ENCODE measurements at places on chromosomes 4 and X. TPM values are rescaled to one million over a fixed set of nuclear protein-coding genes. Genes with fewer than 3 reads are reported as not detected.

Gene RPS6KA6
- total RNA-seq: 7.2 TPM

Gene CITED1
- total RNA-seq: not detected

Gene GPR173
- total RNA-seq: 1.8 TPM

Gene CENPU
- 1.4 TPM for total RNA-seq

Gene CACNA1F
- total RNA-seq: 0.16 TPM

Gene CDKN2AIP
- 17.7 TPM for total RNA-seq

Gene CT55
- total RNA-seq: not detected

Gene PHOX2B
- total RNA-seq: 0.33 TPM

Gene FGG
- not detected for total RNA-seq

Gene CC2D2A
- total RNA-seq: 113 TPM

Gene NALF2
- not detected for total RNA-seq

Gene DMP1
- total RNA-seq: not detected

DNA sequence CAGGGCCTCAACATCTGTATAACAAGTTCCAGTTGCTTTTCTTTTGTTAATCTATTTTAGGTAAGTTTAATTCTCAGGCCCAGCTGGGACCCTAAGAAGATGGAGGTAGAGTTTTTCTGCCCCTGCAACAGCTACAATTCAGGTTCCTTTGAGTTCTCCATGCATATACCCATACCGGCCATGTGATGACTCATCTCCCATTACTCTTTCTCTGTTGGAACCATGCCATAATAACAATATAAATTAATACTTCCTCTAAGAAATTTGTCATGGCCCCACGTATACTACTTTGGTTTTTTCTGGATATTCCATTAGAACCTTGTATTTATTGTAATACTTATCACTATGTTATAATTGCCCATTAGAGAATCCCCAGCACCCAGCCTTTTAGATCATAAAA lies 1.3 kb upstream of the INTU start:
- H3K4me3 ChIP-seq: no peak overlapping the region
- H3K4me1 ChIP-seq: peaks cover 16% of the 10 kb centered on the region
- no peaks in the 10 kb centered on the region for H3K27me3 ChIP-seq
- no peak for DNase-seq
- no peaks in the 10 kb centered on the region for H3K36me3 ChIP-seq
- no peak overlapping the region for H3K27ac ChIP-seq

- H3K27ac ChIP-seq: no peak overlapping the region
- H3K27me3 ChIP-seq: no peaks in the 10 kb centered on the region
- H3K36me3 ChIP-seq: no peaks in the 10 kb centered on the region
- no peaks in the 10 kb centered on the region for H3K4me1 ChIP-seq
These were observed 316.8 kb upstream of the ZCCHC13 start for GRCh38 chrX:73987166-73987565.

- H3K4me3 ChIP-seq: no peak overlapping the region
- H3K27me3 ChIP-seq: no peaks in the 10 kb centered on the region
- no peaks in the 10 kb centered on the region for H3K4me1 ChIP-seq
- H3K27ac ChIP-seq: no peak overlapping the region
- H3K36me3 ChIP-seq: no peaks in the 10 kb centered on the region
These were observed 67.2 kb upstream of the BRWD3 start for GRCh38 chrX:80876877-80877276.

DNA sequence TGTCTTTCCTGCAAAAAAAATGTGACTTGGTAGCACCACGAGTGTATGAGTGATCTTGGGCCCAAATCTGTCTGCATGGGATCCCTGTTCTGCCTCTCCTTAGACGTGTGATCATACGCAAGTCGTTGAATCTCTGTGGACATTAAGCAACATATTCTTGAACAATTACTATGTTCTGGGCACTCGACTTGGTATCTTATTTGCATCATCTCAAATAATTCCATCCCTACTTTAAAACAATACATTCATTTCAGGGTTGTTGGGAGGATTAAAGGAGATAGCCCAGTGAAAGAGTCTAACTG lies 145.4 kb upstream of the CPEB2 start:
- H3K4me3 ChIP-seq: no peak overlapping the region
- no peaks in the 10 kb centered on the region for H3K4me1 ChIP-seq
- H3K27me3 ChIP-seq: no peaks in the 10 kb centered on the region
- no peaks in the 10 kb centered on the region for H3K36me3 ChIP-seq
- H3K27ac ChIP-seq: peak overlapping the region; percentile 82

GRCh38 chr4:17504081-17504480 lies 7.8 kb downstream of the QDPR start:
- H3K4me3 ChIP-seq: no peak overlapping the region
- DNase-seq: no peak
- H3K27me3 ChIP-seq: no peaks in the 10 kb centered on the region
- H3K4me1 ChIP-seq: no peaks in the 10 kb centered on the region
- H3K36me3 ChIP-seq: peaks cover 11% of the 10 kb centered on the region

- H3K27me3 ChIP-seq: no peaks in the 10 kb centered on the region
- DNase-seq: no peak
- no peak overlapping the region for H3K4me3 ChIP-seq
- no peaks in the 10 kb centered on the region for H3K36me3 ChIP-seq
- no peak overlapping the region for H3K27ac ChIP-seq
These were observed 102.7 kb upstream of the DHX15 start for GRCh38 chr4:24686866-24687692.

GRCh38 chr4:43556262-43556661 lies 663.7 kb downstream of the GRXCR1 start:
- no peak for DNase-seq
- no peak overlapping the region for H3K27ac ChIP-seq
- H3K27me3 ChIP-seq: no peaks in the 10 kb centered on the region
- no peaks in the 10 kb centered on the region for H3K36me3 ChIP-seq

GRCh38 chr4:41517747-41518146 lies 20.2 kb upstream of the LIMCH1 start:
- H3K36me3 ChIP-seq: no peaks in the 10 kb centered on the region
- H3K27ac ChIP-seq: no peak overlapping the region

DNA sequence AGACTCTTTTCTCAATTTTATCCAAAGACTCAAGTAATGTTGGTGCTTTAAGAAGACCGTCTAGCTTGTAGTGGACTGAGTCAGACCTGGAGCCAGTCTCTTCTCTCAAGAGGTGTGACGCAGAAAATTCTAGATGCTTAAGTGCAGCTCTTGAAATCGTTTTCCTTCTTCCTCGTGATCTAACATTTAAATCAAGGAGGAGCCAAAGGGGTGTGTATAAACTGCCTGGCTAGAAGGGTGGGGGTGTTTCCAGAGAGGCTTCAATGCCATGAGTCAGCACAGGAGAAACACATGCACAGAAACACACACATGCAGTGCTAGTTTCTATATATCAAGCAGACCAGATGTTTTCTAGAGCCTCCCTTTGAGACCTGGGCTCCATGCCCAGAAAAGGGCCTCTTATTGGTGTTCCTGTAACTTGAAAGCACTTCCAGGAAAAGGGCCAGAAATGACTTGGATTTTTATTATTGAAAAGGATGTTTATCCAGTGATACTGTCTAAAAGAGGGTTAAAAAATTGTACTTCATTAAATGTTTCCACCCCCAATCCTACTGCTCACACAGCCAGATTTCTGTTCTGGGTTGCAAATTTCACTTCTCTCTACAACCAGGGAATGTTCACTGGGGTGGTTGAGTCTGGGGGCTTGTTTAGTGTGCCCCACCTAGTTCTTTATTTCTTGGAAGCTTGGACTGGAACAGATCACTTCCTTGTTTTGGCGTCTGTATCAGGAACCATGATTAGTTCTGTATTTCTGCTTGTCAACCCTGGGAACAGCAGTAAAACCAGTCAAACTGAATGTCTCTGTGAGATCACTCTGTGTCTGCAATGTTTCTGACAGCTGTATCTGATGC lies at the start of gene CLIC2:
Gene CLIC2 (minus strand): TSS at position 129 of the 851 bp plus-strand sequence. CDS start 187 bp downstream, outside the sequence.
- H3K36me3 ChIP-seq: no peaks in the 10 kb centered on the region
- no peaks in the 10 kb centered on the region for H3K27me3 ChIP-seq
- peak within 1 kb of the TSS; percentile 27 for H3K4me3 ChIP-seq
- peak within 1 kb of the TSS; percentile 42 for H3K27ac ChIP-seq
- no peak for DNase-seq

- DNase-seq: no peak
- H3K36me3 ChIP-seq: peaks cover 21% of the 10 kb centered on the region
- no peak overlapping the region for H3K4me3 ChIP-seq
- no peaks in the 10 kb centered on the region for H3K27me3 ChIP-seq
- H3K4me1 ChIP-seq: peaks cover 64% of the 10 kb centered on the region
These were observed 3.1 kb upstream of the SLBP start for GRCh38 chr4:1715002-1715758.

- no peak overlapping the region for H3K4me3 ChIP-seq
- H3K4me1 ChIP-seq: no peaks in the 10 kb centered on the region
- DNase-seq: no peak
- H3K27ac ChIP-seq: no peak overlapping the region
- H3K27me3 ChIP-seq: no peaks in the 10 kb centered on the region
These were observed 57.2 kb upstream of the PSAPL1 start for GRCh38 chr4:7491915-7492314.

GRCh38 chr4:165403048-165403447 lies 24.2 kb downstream of the CPE start:
- no peaks in the 10 kb centered on the region for H3K27me3 ChIP-seq
- DNase-seq: no peak
- H3K4me3 ChIP-seq: no peak overlapping the region
- H3K4me1 ChIP-seq: no peaks in the 10 kb centered on the region
- no peaks in the 10 kb centered on the region for H3K36me3 ChIP-seq

DNA sequence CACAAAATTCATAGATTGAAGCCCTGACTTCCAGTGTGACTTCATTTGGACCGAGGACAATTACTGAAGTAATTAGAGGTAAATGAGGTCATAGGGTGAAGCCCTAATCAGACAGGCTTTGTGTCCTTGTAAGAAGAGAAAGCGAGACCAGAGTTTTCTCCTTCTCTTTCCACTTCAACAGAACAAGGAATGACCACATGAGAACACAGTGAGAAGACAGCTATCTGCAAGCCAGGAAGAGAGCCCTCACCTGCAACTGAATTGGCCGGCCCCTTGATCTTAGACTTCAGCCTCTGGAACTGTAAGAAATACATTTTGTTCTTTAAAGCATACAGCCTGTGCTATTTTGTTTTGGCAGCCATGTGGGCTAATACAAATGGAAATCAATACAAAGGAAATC lies 67.1 kb upstream of the PRKG2 start:
- H3K27ac ChIP-seq: no peak overlapping the region
- no peak overlapping the region for H3K4me3 ChIP-seq
- H3K36me3 ChIP-seq: no peaks in the 10 kb centered on the region
- H3K27me3 ChIP-seq: no peaks in the 10 kb centered on the region

- no peaks in the 10 kb centered on the region for H3K27me3 ChIP-seq
- H3K36me3 ChIP-seq: no peaks in the 10 kb centered on the region
- no peak overlapping the region for H3K4me3 ChIP-seq
- no peaks in the 10 kb centered on the region for H3K4me1 ChIP-seq
- DNase-seq: no peak
These were observed 1026.4 kb upstream of the ADGRL3 start for GRCh38 chr4:60173718-60174117.

GRCh38 chrX:19535476-19535875 lies 20.2 kb upstream of the MAP3K15 start:
- H3K27ac ChIP-seq: no peak overlapping the region
- H3K27me3 ChIP-seq: no peaks in the 10 kb centered on the region
- H3K4me1 ChIP-seq: no peaks in the 10 kb centered on the region
- no peak overlapping the region for H3K4me3 ChIP-seq
- no peak for DNase-seq
- no peaks in the 10 kb centered on the region for H3K36me3 ChIP-seq

DNA sequence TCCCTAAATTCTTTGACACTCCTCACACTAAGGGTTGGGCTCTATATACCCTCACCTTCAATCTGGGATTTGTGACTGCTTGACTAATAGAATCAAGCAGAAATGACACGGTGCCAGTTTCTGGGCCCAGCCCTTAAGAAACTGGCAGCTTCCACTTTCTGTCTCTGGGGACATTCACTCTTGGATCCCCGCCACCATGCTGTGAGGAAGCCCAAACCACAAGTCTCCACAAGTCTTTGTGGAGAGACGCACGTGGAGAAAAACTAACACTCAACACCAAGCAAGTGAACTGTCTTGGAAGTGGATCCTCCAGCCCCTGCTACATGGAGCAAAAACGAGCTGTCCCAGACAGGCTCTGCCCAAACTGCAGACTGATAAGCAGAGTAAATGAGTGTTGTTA lies 1.1 kb upstream of the EDNRA start:
- H3K4me1 ChIP-seq: peaks cover 11% of the 10 kb centered on the region
- no peak overlapping the region for H3K4me3 ChIP-seq
- no peaks in the 10 kb centered on the region for H3K36me3 ChIP-seq
- no peaks in the 10 kb centered on the region for H3K27me3 ChIP-seq
- no peak overlapping the region for H3K27ac ChIP-seq

GRCh38 chr4:44663539-44664263 lies 12.3 kb upstream of the YIPF7 start:
- no peak overlapping the region for H3K4me3 ChIP-seq
- no peak overlapping the region for H3K27ac ChIP-seq
- DNase-seq: no peak
- H3K36me3 ChIP-seq: no peaks in the 10 kb centered on the region

GRCh38 chr4:26130841-26131432 lies 189.9 kb upstream of the RBPJ start:
- no peak for DNase-seq
- no peaks in the 10 kb centered on the region for H3K27me3 ChIP-seq
- H3K4me1 ChIP-seq: no peaks in the 10 kb centered on the region
- H3K27ac ChIP-seq: no peak overlapping the region
- H3K36me3 ChIP-seq: no peaks in the 10 kb centered on the region

DNA sequence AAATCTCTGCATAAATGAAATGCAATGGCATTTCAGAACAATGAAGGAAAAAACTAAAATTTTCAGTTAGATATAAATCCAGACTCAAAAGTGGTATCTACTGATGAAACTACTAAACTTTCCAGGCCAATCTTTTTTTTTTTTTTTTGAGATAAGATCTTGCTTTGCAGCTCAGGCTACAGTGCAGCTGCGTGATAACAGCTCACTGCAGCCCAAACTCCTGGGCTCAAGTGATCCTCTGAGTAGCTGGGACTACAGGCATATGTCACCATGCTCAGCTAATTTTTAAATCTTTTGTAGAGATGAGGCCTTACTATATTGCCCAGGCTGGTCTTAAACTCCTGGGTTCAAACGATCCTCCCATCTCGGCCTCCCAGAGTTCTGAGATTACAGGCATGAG lies 1228.2 kb upstream of the ADGRL3 start:
- no peak overlapping the region for H3K27ac ChIP-seq
- no peaks in the 10 kb centered on the region for H3K36me3 ChIP-seq
- H3K27me3 ChIP-seq: no peaks in the 10 kb centered on the region
- H3K4me3 ChIP-seq: no peak overlapping the region
- H3K4me1 ChIP-seq: no peaks in the 10 kb centered on the region

GRCh38 chr4:190015538-190016368 lies 11.3 kb downstream of the FRG2 start:
- H3K4me1 ChIP-seq: no peaks in the 10 kb centered on the region
- no peaks in the 10 kb centered on the region for H3K36me3 ChIP-seq
- H3K27ac ChIP-seq: no peak overlapping the region
- peaks cover 90% of the 10 kb centered on the region for H3K27me3 ChIP-seq

DNA sequence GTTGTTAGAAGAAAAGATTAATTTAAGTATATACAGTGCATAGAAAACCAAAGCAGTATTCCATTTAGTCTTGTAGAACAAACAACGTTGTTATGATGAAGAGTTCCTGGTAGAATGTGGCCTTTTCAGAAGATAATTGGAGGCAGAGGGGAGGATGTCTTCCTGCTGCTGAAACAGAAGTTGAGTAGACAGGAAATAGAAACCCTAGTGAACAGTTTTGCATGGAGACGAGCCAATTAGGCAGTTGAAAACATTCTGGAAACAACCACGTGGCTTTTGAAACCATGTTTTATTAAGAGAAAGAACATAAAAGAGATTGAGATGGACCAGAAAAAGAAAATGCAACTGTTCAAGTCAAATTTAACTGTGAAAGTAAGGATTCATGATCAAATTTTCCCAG lies 325.2 kb downstream of the CAMK2D start:
- H3K27ac ChIP-seq: peak overlapping the region; percentile 77
- no peak overlapping the region for H3K4me3 ChIP-seq
- H3K27me3 ChIP-seq: no peaks in the 10 kb centered on the region
- peaks cover 42% of the 10 kb centered on the region for H3K4me1 ChIP-seq
- DNase-seq: no peak
- H3K36me3 ChIP-seq: no peaks in the 10 kb centered on the region
